ENCODE measurements at places on chromosomes 2 and 18. TPM values are rescaled to one million over a fixed set of nuclear protein-coding genes. Genes with fewer than 3 reads are reported as not detected.

- H3K4me1 ChIP-seq = no peaks in the 10 kb centered on the region
- H3K27me3 ChIP-seq = no peaks in the 10 kb centered on the region
- no peak overlapping the region for H3K27ac ChIP-seq
- no peak overlapping the region for H3K4me3 ChIP-seq
- DNase-seq = no peak
- no peaks in the 10 kb centered on the region for H3K36me3 ChIP-seq
These were observed 256.1 kb upstream of the MEX3C start for GRCh38 chr18:51453594-51453993.

DNA sequence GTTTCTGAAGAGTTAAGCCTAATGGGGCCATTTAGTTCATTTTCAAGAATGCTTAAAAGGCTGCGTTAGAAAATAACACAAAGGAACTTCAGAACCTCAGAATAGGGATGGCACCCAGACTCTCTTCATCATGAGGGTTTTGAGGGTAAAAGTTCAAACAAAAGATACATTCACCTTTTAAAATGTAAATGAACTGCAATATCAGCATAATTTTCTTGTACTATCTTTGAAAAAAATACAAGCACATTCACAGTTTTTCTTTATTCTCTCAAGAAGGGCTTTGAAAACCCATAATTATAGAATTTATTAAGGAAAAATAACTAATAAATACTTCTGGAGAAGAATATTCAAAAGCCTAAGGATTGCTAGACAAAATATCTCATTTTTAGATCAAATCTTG is 791.0 kb downstream of the DCC start:
- H3K4me1 ChIP-seq = no peaks in the 10 kb centered on the region
- no peak overlapping the region for H3K27ac ChIP-seq
- H3K27me3 ChIP-seq = no peaks in the 10 kb centered on the region
- DNase-seq = no peak
- H3K36me3 ChIP-seq = no peaks in the 10 kb centered on the region

DNA sequence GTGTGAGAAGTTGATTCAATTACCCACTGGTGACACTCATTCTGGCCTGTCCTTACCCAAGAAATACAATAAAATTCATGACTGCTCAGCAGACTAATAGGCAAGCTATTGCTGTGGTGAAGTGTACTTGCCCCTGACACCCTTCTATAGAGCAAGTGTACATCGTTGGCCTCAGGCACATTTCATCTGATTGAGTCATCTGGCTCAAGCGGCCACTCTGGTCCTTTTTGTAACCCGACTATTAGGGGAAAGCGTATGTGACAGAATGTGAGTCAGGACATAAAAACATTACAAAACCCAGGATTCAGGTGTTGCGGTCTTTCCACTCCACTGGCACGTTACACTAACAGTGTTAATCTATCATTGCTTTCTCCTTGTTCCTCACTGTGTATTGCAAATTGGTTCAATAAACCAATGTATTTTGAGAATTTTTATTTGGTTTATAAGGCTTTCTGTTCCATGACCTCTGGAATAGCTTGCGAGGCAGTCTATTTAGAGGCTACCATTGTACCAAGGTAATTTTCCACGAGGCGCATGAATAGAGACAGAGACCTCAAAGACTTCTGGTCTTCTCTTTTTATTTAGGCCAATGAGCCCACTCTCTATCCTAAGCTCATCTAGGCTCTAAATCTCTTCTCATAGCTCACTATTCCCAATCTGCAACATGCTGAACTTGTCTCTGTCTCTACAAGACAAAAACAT is 10.2 kb upstream of the TTC32 start:
- H3K27ac ChIP-seq = no peak overlapping the region
- DNase-seq = no peak
- no peaks in the 10 kb centered on the region for H3K4me1 ChIP-seq
- H3K4me3 ChIP-seq = no peak overlapping the region

DNA sequence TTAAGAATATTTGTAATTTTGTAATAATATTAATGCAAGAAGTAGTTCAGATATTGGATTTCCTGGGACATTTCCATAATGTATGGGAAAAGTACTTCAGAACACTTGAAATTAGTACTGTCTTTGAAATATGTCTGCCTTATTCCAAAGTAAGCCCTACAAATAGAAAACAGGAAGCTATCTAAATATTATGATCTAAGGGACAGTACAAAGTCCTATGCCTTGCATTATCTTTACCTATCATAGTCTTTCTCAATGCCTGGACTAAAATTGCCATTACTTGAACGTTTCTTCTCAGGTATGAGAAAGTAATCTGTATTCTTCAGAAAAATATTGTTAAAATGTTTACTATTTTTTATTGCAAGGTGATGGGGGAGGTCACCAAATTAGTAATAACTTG is 113.0 kb downstream of the PPP1R1C start:
- no peak overlapping the region for H3K27ac ChIP-seq
- no peaks in the 10 kb centered on the region for H3K36me3 ChIP-seq
- DNase-seq = no peak
- H3K27me3 ChIP-seq = no peaks in the 10 kb centered on the region
- no peaks in the 10 kb centered on the region for H3K4me1 ChIP-seq
- no peak overlapping the region for H3K4me3 ChIP-seq

DNA sequence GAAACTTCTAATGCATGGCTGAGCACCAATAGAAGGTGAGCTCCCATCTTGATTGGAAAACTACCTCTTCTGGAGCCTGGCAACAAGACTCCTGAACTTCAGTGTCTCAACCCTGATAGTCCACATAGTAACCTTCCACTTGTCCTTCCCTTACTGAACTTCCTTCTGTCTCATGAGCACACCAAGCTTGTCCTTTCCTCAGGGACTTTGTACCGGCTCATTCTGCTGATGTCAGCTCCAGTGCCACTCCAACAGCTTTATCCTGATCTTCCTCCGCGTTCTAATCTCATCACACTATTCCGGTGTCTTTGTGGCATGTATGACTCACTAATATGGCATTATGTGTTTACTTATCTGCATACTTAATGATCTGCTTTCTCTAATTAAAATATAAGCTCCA is 862.0 kb upstream of the ID2 start:
- H3K4me1 ChIP-seq = no peaks in the 10 kb centered on the region
- no peaks in the 10 kb centered on the region for H3K36me3 ChIP-seq
- no peak overlapping the region for H3K27ac ChIP-seq
- no peak for DNase-seq
- H3K27me3 ChIP-seq = peaks cover 8% of the 10 kb centered on the region

The BOLL gene
- 0.06 TPM for polyA plus RNA-seq
